ENCODE measurements at places on chromosomes 7 and 10. TPM values are rescaled to one million over a fixed set of nuclear protein-coding genes. Genes with fewer than 3 reads are reported as not detected.

The FAM131B gene
- 1.3 TPM for total RNA-seq

The CALCR gene
- not detected for total RNA-seq

GRCh38 chr10:75287697-75288096, 51.9 kb upstream of the COMTD1 start:
- DNase-seq: no peak
- no peaks in the 10 kb centered on the region for H3K36me3 ChIP-seq
- peaks cover 25% of the 10 kb centered on the region for H3K27me3 ChIP-seq
- no peak overlapping the region for H3K27ac ChIP-seq

DNA sequence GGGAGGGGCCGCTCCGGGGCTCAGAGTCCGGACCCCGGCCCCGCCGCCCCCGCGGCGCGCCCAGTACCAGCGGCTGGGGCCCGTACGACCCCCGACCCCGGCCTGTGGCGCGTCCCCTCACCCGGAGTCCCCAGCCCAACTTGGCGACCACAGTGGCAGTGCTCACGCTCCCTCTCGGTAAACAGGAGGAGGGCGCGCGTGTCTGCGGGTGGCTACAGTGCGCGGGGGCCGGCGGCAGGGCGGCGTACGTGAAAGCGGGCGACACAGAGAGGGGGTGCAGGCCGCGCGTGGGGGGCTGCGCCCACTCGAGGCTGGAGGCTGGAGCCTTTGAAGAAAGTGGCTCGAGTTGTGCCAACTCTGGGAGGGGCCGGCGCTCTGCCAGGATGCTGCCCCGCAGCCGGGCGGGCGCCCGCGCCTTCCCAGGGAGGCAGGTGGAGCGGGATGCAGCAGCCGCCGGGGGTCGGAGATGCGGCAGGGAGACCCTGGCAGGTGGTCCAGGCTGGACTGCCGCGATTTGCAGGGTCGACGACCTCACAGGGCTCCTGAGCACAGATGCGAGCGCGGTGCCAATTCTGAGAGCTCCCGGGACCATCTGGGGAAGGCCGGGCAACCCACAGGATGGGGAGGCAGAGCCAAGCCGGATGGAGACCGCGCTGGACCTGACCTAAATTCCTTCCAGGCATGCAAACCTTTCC, 655 bp downstream of the PTPRE start:
- no peak for DNase-seq
- H3K27me3 ChIP-seq: peaks cover 40% of the 10 kb centered on the region
- H3K27ac ChIP-seq: no peak overlapping the region
- no peaks in the 10 kb centered on the region for H3K36me3 ChIP-seq
- H3K4me3 ChIP-seq: no peak overlapping the region

GRCh38 chr10:89055159-89055558, 64.6 kb downstream of the FAS start:
- H3K27ac ChIP-seq: no peak overlapping the region
- H3K4me1 ChIP-seq: no peaks in the 10 kb centered on the region
- H3K27me3 ChIP-seq: no peaks in the 10 kb centered on the region
- H3K4me3 ChIP-seq: no peak overlapping the region

GRCh38 chr7:156650042-156650441, 9.5 kb downstream of the RNF32 start:
- H3K27me3 ChIP-seq: peaks cover 6% of the 10 kb centered on the region
- H3K4me3 ChIP-seq: no peak overlapping the region
- DNase-seq: no peak
- no peak overlapping the region for H3K27ac ChIP-seq
- peaks cover 8% of the 10 kb centered on the region for H3K4me1 ChIP-seq

Measured in activated T-helper 2 cell treated with anti-CD3 and anti-CD28 coated beads, Interferon-gamma antibody, Interleukin-2, Interleukin-4, amounts not matched to agents 10 μg/mL and 5 μg/mL and 100 μg/mL, durations not matched to agents 14 hours and 24 hours and 36 hours (primary cell).